Stimulated activated CD8-positive, alpha-beta memory T cell treated with anti-CD3 and anti-CD28 coated beads, Interleukin-15, amount 100 ng/mL, for 48 hours (primary cell): ENCODE measurements at places on chromosomes 3 and 15.

DNA sequence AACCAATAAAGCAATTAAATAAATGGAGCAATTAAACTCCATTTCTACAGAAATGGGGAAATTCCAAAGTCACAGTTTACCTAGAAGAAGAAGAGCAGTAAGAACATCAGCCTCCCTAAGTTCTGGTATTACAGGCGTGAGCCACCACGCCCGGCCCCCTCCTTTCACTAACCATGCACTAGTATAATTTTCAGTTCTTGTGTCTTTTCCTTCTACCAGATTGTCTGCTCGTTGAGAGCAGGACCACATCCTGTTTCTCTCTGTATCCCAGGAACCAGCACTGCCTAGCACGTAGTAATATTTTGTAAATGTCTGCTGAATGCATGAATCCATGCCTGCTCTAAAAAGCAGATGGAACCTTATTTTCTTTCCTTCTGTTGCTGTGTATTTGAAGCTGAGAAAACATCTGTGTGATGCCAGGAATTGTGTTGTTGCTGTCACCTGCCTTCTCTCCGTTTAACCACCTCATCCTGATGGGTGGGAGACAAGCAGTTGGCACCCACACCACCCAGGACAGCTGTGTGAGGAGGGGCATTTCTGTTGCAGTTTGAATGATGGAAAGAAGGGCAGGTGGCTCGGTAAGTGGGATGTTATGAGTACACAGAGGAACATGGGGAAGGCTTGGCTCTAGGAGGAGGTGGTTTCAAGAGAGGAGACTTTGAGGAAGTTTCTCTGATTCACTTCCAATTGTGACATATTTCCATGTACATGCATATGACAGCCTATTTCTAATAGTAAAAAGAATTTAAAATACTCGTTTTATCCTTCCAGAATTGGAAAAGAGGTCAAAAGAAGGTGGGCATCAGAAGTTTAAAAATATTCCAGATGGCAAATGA lies 30.1 kb downstream of the PXYLP1 start:
- no peak for DNase-seq

GRCh38 chr3:9399746-9400145 lies 2.3 kb downstream of the SETD5 start:
- no peak for DNase-seq

DNA sequence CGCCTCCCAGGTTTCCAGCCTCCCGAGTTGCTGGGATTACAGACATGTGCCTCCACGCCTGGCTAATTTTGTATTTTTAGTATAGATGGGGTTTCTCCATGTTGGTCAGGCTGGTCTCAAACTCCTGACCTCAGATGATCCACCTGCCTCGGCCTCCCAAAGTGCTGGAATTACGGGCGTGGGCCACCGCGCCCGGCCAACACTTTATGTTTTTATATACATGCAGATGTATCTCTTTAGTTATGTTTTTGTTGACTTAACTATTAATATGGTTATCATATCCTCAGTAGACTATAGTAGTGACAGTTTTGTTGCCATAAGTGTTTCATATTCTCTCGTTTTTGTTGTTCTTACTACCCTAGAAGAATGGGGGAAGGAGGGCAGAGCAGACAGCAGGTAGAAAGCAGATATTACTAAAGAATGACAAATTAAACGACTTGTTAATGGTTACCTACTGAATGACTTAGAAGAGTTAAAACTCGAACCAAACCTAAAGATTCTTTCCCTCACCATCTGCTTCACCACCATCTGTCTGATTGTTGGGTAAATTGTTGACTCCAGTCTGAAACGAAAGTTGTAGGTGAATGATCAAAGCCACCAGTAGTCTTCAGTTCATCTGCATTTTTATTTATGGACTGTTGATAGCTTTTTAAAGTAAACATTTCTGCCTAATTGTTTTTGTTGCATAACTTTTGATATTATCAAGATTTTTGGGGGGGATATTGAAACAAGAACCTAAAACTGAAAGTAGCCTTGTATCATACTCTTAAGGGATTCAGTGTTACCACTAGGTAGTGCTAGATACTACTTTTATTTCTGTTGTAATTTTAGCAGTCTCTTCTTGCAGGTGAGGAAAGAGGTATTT lies 89.3 kb downstream of the RASA2 start:
- no peak for DNase-seq

GRCh38 chr3:159904455-159904854 lies 84.2 kb upstream of the IL12A start:
- no peak for DNase-seq

- DNase-seq = peak; percentile 26
Measured at GRCh38 chr3:48400824-48401433, 28.9 kb downstream of the FBXW12 start.

- DNase-seq = no peak
Measured at GRCh38 chr3:12316729-12317351, 28.0 kb downstream of the PPARG start.

DNA sequence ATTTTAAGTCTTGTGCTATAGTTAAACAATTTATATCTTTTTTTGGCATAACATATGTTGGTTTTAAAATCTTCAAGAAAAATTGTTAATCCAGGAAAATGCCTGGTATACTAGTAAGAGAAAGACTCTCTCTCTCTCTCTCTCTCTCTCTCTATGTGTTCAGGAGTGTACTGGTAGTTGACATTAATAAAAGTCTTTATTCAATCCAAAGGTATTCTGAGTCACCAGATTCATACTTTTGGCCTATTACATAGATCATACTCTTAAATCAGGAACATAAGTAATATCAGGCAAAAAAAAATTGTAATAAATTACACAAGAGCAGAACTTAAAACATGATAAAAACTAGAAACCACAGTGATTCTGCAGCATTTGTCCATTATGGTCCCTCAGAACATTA lies 70.2 kb downstream of the TFG start:
- no peak for DNase-seq
